ENCODE measurements at places on chromosomes 5 and 9. TPM values are rescaled to one million over a fixed set of nuclear protein-coding genes. Genes with fewer than 3 reads are reported as not detected.

The NR2F1 gene
- 4.4 TPM for total RNA-seq

The PLCXD3 gene
- total RNA-seq, result 0.13 TPM

The C6 gene
- total RNA-seq, result not detected

The BHMT2 gene
- total RNA-seq, result not detected

The TEX48 gene
- not detected for total RNA-seq

Measured in A549 treated with ZK216348 at 1 μM for 4 hours (cell line).